Activated gamma-delta T cell (primary cell): ENCODE measurements at places on chromosomes 11 and 22.

- DNase-seq = no peak
These were observed 18.5 kb downstream of the FBLN1 start for GRCh38 chr22:45521178-45521577.

DNA sequence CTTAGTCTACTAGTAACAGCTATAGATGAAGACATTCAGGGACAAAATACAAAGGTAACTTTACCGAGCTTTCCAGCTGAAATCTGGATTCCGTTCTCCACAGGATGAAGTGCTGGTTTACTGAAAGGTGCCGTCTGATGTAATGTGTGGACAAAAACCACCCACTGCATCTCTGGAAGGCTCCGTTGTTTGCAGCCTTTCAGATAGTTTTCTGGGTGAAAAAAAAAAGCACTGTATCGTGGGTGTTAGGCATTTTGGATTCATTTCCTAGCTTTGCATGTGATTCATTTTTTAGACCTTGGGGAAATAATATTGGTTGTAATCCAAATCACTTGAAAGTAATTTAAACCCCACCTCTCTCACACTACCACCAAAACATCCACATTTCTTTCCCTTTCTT, 10.4 kb downstream of the JAM3 start:
- no peak for DNase-seq

DNA sequence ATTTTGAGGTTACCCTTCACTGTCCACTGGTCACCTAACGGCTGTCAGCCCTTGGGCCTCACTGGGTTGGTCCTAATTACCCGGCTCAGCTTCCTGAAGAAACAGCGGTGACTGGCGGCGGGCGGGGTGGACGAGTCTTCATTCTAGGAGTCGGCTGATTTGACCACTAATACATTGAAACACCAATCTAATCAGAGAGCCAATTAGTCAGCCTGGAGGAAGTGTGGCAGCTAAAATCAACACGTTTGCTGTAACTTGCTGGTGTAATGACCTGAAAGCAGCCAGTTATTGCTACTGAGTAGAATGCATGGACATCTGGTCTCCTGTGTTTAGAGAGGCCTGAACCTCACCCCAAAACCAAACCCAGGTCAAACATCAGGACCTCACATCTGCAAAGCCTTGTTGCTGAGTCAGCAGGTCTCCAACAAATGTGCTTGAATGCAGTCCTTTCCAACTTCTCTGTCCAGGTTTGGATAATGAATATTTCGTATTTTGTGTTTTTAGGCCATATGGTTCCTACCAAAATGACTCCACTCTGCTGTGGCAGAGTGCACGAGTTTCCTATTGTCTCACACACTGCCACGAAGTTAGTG, 496.4 kb downstream of the BRD1 start:
- no peak for DNase-seq

GRCh38 chr11:59666969-59667368, 1.9 kb downstream of the PATL1 start:
- DNase-seq = no peak

DNA sequence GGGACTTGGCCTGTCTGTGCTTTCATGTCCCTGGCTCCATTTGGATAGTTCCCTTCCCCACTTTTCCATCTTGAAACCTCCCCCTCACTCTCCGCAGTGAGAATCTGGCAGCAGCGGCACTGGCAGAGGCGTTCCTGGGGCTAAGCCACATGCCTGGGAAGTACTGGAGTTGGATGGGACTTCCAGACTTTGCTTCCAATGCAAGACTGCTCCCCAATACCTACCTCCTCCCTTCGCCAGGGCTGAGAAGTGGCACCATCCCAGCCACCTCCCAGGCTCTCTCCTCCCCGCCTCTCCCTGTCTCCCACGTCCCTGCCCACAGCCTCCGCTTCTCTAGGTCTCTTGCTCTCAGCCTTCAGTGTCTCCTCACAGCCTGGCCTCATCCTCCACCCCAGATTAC, 16.6 kb downstream of the TST start:
- DNase-seq = no peak
